Thymus (tissue), 14 donors: ENCODE measurements at places on chromosomes 16 and 17. TPM values are rescaled to one million over a fixed set of nuclear protein-coding genes. Genes with fewer than 3 reads are reported as not detected.

- H3K27ac ChIP-seq: no peak overlapping the region
- no peaks in the 10 kb centered on the region for H3K27me3 ChIP-seq
- H3K4me1 ChIP-seq: peaks cover 7% of the 10 kb centered on the region
- no peak for DNase-seq
- H3K36me3 ChIP-seq: peaks cover 92% of the 10 kb centered on the region
These were observed 15.0 kb downstream of the SLC16A3 start for GRCh38 chr17:82243648-82244412.

GRCh38 chr17:48873209-48873608 lies 19.4 kb upstream of the ATP5MC1 start:
- H3K4me3 ChIP-seq: no peak overlapping the region
- H3K27ac ChIP-seq: no peak overlapping the region
- H3K27me3 ChIP-seq: no peaks in the 10 kb centered on the region
- no peaks in the 10 kb centered on the region for H3K36me3 ChIP-seq
- no peaks in the 10 kb centered on the region for H3K4me1 ChIP-seq
- DNase-seq: no peak

Gene KCNH4
- 0.05 TPM for total RNA-seq

DNA sequence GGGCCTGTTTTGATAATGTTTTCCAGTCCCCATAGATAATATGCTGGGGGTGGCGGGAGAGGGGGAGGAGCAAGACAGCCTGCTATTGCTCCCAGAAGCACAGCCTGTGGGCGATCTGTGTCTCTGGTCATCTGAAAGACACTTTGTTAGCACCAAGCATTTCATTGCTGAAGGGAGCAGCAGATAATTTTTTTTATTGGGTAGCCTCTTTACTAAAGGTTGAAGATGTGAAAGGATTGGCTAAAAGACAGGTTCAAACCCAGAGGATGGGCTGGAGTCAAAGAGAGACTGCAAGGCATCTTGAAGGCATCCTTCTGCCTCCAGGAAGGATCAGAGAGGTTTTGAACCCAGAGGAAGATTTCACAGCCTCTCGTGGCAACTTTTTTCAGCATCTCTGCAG lies 60.6 kb downstream of the C17orf67 start:
- H3K4me1 ChIP-seq: no peaks in the 10 kb centered on the region
- no peak overlapping the region for H3K27ac ChIP-seq
- no peaks in the 10 kb centered on the region for H3K36me3 ChIP-seq
- no peak overlapping the region for H3K4me3 ChIP-seq

Gene OR2C1
- total RNA-seq: 0.14 TPM

- DNase-seq: no peak
- H3K4me3 ChIP-seq: no peak overlapping the region
- H3K27me3 ChIP-seq: no peaks in the 10 kb centered on the region
- H3K27ac ChIP-seq: no peak overlapping the region
These were observed 50.6 kb downstream of the SNX20 start for GRCh38 chr16:50630394-50631020.

Gene CACNG3
- under 0.01 TPM for total RNA-seq

- H3K27me3 ChIP-seq: peaks cover 53% of the 10 kb centered on the region
- H3K4me1 ChIP-seq: no peaks in the 10 kb centered on the region
- H3K4me3 ChIP-seq: no peak overlapping the region
- H3K36me3 ChIP-seq: no peaks in the 10 kb centered on the region
- H3K27ac ChIP-seq: no peak overlapping the region
- DNase-seq: peak; percentile 65
These were observed 24.2 kb downstream of the B9D1 start for GRCh38 chr17:19338031-19338990.

DNA sequence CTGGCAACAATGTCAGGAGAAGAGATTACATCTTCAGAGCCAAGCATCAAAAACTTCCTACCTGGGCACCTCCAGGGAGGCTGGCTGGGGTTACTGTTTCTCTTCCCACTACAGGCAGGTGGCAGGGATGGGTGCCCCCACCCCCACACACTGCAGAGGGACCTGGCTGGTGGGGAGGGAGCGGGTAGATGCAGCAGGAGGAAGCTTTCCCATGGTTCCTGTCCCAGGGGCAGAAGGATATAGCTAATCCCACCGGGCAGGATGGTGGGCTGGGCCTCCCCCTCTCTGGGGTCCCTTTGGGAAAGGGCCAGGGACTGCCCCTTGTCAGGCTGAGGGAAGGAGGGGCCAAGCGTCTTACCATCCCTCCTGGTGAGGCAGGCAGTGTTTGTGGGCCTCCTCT lies 16.7 kb upstream of the MTMR4 start:
- peaks cover 11% of the 10 kb centered on the region for H3K27me3 ChIP-seq
- DNase-seq: no peak
- H3K4me3 ChIP-seq: peak overlapping the region; percentile 61
- no peak overlapping the region for H3K27ac ChIP-seq
- peaks cover 7% of the 10 kb centered on the region for H3K4me1 ChIP-seq

GRCh38 chr16:50061326-50061725 lies 4.4 kb upstream of the HEATR3 start:
- no peaks in the 10 kb centered on the region for H3K36me3 ChIP-seq
- H3K27ac ChIP-seq: no peak overlapping the region
- H3K4me3 ChIP-seq: no peak overlapping the region
- no peak for DNase-seq
- peaks cover 4% of the 10 kb centered on the region for H3K4me1 ChIP-seq

DNA sequence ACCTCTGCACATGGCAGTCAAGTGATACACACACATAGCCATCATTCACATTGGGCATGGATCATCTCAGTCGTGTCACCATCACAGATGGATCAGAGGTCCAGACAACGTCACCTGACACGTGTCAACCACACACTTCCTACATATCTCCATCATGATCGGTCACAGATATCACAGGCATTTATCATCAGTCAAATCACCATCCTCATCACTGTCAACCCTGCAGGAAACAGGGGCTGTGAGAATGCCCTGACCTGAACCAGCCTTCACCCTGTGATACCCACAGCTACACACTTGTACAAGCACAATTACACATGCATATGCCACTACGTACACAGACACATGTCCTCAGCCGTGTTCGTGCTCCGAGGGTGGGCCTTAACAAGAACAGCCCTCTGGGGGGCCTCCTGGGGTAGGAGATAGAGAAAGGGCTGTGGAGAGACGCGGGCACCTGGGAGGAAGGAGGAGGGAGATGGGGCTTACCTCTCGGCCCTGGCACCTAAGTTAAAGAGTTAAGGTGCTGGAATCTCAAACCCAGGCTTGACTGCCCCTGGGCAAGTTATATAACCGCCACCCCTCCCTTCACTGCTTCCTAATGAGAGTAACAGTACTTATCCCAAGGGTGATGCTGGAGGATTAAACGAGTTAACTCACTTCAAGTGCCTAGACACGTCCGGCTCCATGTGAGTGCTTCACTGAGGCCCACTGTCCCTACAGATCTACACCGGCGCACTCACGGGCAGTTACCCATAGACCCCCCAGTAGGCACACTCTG lies 1.1 kb downstream of the SLC12A4 start:
- H3K27ac ChIP-seq: peak overlapping the region; percentile 68
- peaks cover 8% of the 10 kb centered on the region for H3K36me3 ChIP-seq
- H3K4me3 ChIP-seq: peak overlapping the region; percentile 55
- H3K4me1 ChIP-seq: peaks cover 59% of the 10 kb centered on the region
- peak; percentile 81 for DNase-seq

Gene ARHGDIG
- total RNA-seq: 0.09 TPM

- no peak overlapping the region for H3K27ac ChIP-seq
- no peaks in the 10 kb centered on the region for H3K27me3 ChIP-seq
- H3K4me3 ChIP-seq: no peak overlapping the region
These were observed 18.8 kb downstream of the CLUH start for GRCh38 chr17:2692781-2693135.

Gene ARL5C
- total RNA-seq: 3.7 TPM

DNA sequence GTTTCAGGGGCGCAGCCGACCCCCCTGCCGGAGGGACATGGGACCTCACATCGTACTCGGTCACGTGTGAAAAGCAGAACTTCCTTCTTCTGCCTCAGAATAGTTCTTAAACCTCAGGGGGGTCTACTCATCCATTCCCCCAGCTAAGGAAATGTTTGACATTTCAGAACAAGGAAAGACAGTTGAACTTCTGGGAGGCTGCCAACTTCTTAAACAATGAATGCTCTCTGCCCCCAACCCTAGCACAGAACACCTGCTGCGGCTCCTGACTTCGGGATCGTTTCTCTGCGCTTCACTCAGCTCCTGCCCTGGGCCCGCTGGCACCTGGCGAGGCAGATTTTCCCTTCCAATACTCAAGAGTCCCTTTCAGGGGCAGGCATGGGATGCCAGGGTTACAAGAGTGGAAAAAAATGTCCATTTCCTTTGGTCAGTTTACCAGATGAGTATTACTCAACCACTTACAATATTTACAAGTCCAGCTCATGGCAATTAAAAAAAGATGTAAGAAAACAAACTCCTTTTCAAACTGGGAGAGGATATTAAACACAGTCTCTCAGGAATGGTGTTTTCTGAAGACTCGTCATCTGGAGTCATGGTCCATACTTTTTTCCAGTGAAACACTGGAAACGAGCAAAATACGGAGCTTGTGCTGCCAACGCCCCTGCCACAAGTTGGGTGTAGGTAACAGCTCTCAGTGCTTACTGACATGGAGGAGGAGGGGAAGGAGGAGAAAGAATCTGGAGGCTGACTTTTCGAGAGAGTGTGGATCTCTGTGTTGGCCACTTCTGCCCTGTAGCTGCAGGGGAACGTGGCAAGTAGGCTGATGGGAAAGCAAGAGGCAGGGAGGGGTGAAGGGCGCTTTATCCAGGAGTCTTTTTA lies 235.7 kb downstream of the NTN1 start:
- no peaks in the 10 kb centered on the region for H3K36me3 ChIP-seq
- H3K27me3 ChIP-seq: no peaks in the 10 kb centered on the region
- H3K4me3 ChIP-seq: no peak overlapping the region
- DNase-seq: peak; percentile 42
- peaks cover 88% of the 10 kb centered on the region for H3K4me1 ChIP-seq

GRCh38 chr16:89729863-89730593 lies 8.7 kb downstream of the ZNF276 start:
- H3K36me3 ChIP-seq: peaks cover 85% of the 10 kb centered on the region
- no peak overlapping the region for H3K4me3 ChIP-seq
- no peaks in the 10 kb centered on the region for H3K4me1 ChIP-seq

Gene CCL15
- total RNA-seq: not detected

Gene LITAF
- total RNA-seq: 37.1 TPM

Gene YPEL2
- total RNA-seq: 7.0 TPM

DNA sequence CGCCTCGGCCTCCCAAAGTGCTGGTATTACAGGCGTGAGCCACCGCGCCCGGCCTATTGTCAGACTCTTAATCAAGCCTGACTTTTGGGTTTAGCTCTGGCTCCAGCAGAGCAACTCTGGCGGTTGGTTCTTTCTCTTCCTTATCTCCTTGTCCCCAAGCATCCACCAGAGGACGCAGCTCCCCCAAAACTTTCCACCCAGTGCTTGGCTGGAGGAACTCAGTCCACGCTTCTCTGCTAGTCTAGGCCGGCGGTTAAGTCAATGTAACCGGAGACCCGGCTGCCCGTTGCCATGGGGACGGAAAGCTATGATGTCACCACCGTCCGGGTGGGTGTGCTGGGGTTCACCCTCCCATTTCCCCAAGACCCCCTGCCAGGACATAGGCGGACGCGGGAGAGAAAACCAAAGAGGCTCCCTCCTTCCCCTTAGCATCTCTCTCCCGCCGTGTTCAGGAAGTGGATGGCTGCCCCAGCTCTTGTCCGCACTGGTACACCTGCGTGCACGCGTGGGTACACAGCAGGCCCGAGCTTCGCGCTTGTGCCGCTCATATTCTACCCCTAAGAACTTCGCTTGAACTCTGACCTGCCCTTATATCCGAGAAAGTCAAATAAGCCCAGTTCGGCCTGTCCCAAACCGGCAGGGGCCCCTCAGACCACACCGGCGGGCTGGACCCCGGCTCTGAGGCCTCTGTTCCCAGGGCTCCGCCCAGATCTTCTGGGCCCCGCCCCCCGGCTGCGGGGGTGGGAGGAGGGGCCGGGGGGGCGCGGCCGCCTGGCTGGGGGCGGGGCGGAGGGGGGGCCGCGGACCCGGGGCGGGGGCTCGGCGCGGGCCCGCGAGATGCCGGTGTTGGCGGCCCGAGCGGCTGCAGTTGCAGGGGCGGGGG lies at the start of gene RND2:
Gene RND2, plus strand, starts transcription at position 825 of the 883 bp plus-strand sequence. CDS start 117 bp downstream, outside the sequence.
- H3K4me1 ChIP-seq: peaks cover 29% of the 10 kb centered on the region
- no peaks in the 10 kb centered on the region for H3K36me3 ChIP-seq
- H3K27me3 ChIP-seq: no peaks in the 10 kb centered on the region
- DNase-seq: no peak
- peak within 1 kb of the TSS; percentile 2 for H3K27ac ChIP-seq
- peak within 1 kb of the TSS; percentile 66 for H3K4me3 ChIP-seq

DNA sequence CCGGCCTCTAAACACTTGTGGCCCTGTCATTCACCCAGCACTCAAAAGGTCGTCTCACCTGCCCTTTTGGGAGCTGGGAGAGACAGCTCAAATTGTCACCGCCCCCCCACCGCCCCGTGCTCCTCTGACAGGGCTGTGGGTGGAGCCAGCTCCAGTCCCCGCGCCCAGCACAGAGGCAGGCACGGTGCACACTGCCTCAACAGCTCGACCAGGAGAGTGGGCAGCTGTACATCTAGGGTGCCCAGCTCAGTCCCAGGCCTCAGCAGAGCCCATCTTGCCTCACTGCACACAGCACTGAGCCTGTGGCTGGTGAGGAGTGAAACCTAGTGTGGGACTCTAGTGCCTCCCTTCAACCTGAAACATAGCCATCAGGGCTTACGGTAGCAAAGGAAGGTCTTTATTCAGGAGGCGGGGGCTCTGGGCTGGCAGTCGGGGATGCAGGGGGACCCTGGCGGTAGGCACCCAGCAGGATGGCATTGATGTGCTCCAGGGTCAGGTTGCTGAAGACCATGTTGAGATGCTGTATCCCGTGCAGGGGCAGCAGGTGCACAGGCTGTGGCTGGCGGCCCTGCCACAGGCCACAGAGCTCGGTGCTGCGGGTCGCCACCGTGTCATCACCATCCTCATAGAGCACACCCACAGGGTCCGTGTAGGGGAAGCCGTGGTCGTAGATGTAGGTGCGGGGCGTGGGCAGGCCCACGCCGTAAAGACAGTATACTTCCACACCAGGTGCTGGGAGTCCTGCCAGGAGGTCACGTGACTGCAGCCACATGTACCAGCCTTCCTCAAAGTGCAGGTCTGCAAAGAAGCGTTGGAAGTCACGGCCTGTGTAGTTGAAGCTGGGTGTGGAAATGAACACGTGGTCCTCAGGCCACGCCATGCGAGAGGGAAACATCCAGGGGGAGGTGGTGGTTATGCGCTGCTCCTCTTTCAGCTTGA lies 3.1 kb upstream of the PSMB10 start:
- H3K36me3 ChIP-seq: peaks cover 47% of the 10 kb centered on the region
- peak overlapping the region; percentile 53 for H3K27ac ChIP-seq
- H3K4me1 ChIP-seq: peaks cover 19% of the 10 kb centered on the region
- H3K4me3 ChIP-seq: no peak overlapping the region
- H3K27me3 ChIP-seq: no peaks in the 10 kb centered on the region

DNA sequence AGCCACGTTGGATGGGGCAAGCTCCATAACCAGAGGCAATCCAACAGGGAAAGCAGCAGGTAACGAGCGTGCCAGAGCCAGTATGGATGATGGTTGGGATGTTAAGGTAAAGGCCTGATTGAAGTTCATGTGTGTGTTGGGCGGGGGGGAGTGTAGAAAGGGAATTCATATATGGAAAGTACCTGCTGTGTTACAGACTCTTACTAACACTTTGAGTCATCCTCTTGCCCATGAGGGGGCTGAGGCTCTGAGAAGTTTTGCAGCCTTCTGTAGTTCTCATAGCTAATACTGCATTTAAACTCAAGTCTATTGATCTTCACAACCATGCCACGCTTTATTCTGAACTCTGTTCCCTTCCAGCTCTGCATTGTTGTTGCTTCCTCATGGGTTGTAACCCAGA lies 28.5 kb downstream of the SYCE1L start:
- H3K4me1 ChIP-seq: no peaks in the 10 kb centered on the region
- no peak overlapping the region for H3K27ac ChIP-seq
- no peaks in the 10 kb centered on the region for H3K36me3 ChIP-seq
- H3K4me3 ChIP-seq: no peak overlapping the region
- no peak for DNase-seq
- no peaks in the 10 kb centered on the region for H3K27me3 ChIP-seq

Gene CCR7
- 60.3 TPM for total RNA-seq
